ENCODE measurements at places on chromosomes 1 and 21.

GRCh38 chr1:227545361-227545760 is 18.0 kb upstream of the ZNF678 start:
- no peak for DNase-seq

DNA sequence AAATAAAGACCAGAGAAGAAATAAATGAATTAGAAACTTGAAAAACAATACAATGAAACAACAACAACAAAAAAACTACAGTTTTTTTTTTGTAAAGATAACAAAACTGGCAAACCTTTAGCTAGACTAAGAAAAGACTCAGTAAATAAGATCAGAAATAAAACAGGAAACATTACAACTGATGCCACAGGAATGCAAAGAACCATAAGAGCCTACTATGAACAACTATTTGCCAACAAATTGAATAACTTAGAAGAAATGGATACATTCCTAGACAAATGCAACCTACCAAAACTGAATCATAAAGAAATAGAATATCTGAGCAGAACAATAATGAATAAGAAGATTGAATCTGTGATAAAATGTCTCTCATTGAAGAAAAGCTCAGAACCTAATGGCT is 742.0 kb downstream of the ADGRL2 start:
- no peak for DNase-seq

- DNase-seq: peak; percentile 60
Observed at GRCh38 chr1:65265651-65266351, 43.5 kb upstream of the DNAJC6 start.

GRCh38 chr1:46180082-46180616 is 3.9 kb upstream of the P3R3URF start:
- no peak for DNase-seq

- no peak for DNase-seq
Observed at GRCh38 chr1:184260382-184260781, 126.4 kb upstream of the C1orf21 start.

- DNase-seq: peak; percentile 51
Observed at GRCh38 chr1:168135921-168136708, 615 bp downstream of the GPR161 start.

- no peak for DNase-seq
Observed at GRCh38 chr21:27532076-27532475, 565.2 kb upstream of the ADAMTS5 start.

DNA sequence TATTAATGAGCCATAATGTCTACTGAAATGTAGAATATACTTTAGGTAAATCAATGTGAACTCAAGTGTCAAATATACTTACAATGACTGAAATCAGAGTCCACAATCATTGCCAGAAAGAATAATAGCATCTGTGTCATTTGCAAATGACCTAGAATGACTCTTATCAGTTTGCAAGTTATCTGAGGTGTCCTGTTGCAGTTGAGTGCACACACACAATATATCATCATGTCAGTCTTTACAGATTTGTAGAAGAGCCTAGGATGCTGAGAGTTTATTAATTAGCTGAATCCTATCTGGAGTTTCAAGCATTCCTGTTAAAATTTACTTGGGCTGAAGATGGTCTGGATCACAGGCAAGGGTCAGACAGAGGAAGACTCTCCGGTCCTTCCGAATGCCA is 324.0 kb upstream of the GREM2 start:
- no peak for DNase-seq

DNA sequence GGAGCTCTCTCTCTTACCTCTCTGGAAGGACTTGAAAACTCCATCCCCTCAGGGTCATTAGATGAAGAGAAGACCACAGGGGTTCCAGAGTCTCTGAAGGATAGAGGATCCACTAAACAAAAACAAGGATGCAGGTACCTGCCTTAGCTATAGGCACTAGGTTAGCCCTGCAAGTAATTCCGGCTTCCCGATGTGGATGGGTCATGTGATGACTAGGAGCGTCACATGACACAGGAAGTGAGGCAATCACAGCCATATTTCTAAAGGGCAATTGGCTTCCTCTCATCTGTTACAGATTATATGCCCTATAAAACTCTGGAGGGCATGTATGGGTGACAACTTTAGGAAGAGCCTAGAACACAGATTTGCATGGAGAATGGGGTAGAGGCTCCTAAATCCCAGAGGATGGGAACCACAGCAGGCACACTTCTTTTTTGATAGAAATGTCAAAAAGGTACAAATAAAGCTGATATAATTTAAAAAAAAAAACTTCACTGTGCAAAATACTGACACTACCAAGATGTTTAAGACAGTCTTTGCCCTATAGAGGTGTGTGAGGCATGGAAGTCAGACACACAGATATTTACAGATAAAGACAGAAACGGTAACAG is 14.1 kb downstream of the ENTREP3 start:
- DNase-seq: no peak
